Stimulated activated CD8-positive, alpha-beta memory T cell treated with anti-CD3 and anti-CD28 coated beads, Interleukin-7, amount 100 ng/mL, for 24 hours (primary cell): ENCODE measurements at places on chromosomes 11 and 22.

- DNase-seq: no peak
Observed at GRCh38 chr11:37465221-37465620, 867.2 kb upstream of the RAG2 start.

DNA sequence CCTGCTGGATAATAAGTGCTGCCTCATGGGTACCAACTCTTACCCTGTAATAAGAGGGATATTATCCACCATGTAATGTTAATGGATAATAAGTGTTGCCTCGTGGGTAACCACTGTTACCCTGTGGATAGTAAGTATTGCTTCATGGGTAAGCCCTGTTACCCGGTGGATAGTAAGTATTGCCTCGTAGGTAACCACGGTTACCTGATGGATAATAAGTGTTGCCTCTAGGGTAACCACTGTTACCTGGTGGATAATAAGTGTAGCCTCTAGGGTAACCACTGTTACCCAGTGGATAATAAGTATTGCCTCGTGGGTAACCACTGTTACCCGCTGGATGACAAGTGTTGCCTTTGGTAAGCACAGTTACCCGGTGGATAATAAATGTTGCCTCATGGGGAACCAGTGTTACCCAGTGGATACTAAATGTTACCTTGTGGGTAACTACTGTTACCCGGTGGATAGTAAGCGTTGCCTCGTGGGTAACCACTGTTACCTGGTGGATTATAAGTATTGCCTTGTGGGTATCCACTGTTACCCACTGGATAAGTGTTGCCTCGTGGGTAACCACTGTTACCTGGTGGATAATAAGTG lies 18.6 kb upstream of the NXPE4 start:
- DNase-seq: no peak

DNA sequence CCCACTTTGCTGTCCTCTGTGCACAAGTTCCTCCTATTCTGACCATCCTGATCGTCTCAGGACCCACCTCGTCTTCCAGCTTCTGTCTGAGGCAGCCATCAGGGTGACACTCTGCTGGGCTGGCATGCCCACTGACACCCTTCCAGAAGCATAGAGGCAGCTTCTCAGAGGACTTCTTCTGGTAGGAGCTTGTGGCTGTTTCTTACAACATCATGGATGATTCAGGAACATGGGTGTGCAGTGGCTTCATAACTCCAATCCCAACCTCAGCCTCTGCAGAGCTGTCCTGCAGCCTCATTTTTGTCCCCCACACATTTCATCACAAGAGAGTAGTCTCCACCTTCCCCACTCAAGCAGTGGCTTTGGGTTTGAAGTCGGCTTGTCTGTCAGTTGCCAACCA lies 20.9 kb upstream of the CTR9 start:
- DNase-seq: no peak

- no peak for DNase-seq
Observed at GRCh38 chr11:8218840-8219239, 44.8 kb downstream of the LMO1 start.

GRCh38 chr11:30025396-30026139 lies 8.7 kb upstream of the KCNA4 start:
- no peak for DNase-seq

DNA sequence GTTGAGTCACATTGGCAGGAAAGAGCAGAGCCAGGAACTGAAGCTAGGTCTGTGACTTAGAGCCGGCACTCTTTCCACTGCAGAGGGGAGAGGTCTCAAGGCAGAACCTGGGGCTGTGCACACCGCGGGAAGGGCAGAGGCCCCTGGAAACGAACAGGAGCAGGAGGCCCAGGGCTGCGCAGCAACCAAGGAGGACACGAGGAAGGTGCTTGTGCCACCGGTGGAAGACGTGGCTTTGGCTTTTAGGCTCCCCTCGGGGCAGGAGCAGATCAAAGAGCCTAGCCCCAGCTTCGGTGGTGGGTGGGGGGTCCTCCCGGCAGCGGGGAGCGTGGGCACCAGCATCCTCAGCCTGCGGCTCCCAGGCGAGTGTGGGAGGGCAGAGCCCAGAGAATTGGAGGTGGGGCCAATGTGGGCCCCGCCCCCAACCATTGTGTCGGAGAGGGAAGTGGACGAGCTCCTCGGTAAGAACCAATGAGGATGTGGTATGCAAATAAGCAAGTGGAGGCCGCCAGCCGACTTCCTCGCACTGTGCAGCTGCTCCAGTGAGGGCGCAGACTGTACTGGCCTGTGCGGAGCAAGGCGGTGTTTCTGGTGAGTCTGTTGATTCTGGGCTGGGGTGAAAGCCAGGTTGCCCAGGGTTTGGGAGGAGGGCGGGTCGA lies at the start of gene CCDC116:
Gene CCDC116 (plus strand): TSS at position 524 of the 659 bp plus-strand sequence. CDS start 422 bp downstream, outside the sequence.
- peak; percentile 36 for DNase-seq

GRCh38 chr11:35487532-35488078 lies 37.8 kb downstream of the PAMR1 start:
- no peak for DNase-seq

- no peak for DNase-seq
Observed at GRCh38 chr11:22392561-22392960, 54.4 kb downstream of the SLC17A6 start.

- peak; percentile 38 for DNase-seq
Observed at GRCh38 chr11:2892215-2892966, 6.8 kb upstream of the CDKN1C start.

GRCh38 chr22:26323013-26323412 lies 106.0 kb upstream of the ASPHD2 start:
- no peak for DNase-seq

DNA sequence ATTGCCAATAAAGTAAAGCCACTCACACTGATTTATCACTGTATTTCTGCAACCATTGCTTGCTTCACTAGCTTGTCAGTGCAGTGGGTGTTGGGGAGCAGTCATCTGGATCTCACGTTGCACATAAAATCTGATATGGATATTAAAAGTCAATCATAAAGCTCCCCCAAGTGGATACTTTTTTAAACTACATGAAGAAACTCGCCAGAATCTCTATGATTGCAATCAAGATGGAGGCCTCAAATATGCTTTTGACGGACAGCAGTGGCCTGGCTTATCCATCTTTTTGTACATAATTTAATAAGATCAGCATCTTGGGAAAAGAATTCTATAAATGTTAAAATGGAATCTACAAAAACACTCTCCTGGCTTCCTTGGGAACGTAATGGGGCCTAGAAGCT lies 137.7 kb downstream of the WT1 start:
- no peak for DNase-seq

GRCh38 chr11:75509020-75509720 lies 16.6 kb downstream of the GDPD5 start:
- no peak for DNase-seq

DNA sequence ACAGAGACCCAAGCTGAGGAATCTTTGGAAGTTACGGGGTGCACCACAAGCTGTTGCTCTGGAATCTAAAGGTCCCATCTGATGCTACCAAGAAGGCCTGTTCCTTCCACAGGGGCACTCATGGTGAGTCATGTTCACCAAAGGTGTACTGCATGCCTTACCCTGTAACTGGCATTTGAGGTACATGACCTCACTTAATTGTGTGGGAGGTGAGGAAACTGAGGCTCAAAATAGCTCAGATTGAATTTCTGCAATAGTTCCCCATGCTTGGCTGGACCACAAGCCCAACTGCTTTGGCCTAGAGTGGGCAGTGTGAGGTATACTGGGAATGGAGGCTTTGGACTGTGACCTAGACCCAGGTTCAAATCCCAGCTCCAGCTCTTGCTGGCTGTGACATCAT lies 8.2 kb downstream of the MTFP1 start:
- DNase-seq: no peak

GRCh38 chr11:74949753-74950137 lies 679 bp downstream of the SPCS2 start:
- DNase-seq: no peak

DNA sequence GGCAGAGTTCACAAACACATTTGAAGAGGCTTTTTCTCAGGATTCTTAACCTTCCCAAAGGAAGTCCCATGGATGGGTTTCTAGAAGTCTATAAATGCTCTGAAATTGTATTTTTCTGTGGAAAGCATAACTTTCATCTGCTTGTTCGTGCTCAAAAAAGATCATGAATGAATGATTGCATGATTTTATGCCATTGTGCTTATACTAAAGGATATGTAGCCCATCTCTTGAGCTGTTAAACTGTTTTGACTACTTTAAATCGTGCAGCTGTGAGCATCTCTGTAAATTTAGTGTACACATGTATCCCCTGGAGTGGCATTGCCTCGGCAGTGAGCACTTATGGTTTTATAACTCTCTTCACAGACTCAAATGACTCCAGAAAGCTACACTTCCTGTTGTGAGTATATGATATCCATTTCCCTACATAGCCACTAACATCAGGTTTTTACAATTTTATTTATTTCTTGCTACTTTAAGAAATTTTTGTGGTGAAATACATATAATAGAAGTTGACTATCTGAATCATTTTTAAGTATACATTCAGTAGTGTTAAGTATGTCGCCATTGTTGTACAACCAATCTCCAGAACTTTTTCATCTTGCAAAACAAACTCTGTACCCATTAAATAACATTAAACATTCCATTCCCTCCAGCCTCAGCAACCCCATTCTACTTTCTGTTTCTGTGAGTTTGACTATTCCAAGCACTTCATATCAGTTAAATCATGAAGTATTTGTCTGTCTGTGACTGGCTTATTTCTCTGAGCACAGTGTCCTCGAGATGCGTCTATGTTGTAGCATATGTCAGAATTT lies 8.0 kb downstream of the NEAT1 start:
- DNase-seq: no peak

GRCh38 chr22:48090332-48090672 lies 1327.9 kb downstream of the TBC1D22A start:
- no peak for DNase-seq

GRCh38 chr11:130904380-130904779 lies 11.9 kb downstream of the SNX19 start:
- DNase-seq: no peak

DNA sequence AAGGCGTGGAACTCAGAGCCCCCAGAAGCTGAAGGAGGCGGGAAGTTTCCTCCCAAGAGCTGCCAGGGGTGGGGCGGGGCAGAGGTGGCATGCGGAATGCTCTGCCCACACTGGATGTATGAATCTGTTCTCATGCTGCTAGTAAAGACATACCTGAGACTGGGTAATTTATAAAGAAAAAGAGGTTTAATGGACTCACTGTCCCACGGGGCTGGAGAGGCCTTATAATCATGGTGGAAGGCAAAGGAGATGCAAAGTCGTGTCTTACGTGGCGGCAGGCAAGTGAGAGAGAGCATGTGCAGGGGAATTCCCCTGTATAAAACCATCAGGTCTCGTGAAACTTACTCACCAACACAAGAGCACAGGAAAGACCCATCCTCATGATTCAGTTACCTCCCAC lies 57.6 kb downstream of the SMIM38 start:
- no peak for DNase-seq

DNA sequence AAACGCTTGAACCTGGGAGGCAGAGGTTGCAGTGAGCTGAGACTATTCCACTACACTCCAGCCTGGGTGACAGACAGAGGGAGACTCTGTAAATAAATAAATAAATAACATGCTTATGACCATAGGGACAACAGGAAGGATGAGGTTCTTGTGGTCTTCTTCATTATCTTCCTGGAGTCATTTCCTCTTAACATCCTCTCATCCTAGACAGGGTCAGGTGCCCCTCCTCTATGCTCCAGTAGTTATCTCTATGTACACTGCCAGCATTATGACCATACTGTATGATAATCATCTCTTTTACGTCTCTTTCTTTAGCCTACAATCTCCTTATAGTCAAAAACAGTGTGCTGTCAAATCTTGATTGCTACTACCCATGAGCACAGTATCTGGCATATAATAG lies 17.7 kb downstream of the RAB30 start:
- no peak for DNase-seq

- no peak for DNase-seq
Observed at GRCh38 chr11:59754494-59754858, 700 bp upstream of the STX3 start.

GRCh38 chr11:119650251-119650650 lies 78.7 kb downstream of the NECTIN1 start:
- DNase-seq: no peak

DNA sequence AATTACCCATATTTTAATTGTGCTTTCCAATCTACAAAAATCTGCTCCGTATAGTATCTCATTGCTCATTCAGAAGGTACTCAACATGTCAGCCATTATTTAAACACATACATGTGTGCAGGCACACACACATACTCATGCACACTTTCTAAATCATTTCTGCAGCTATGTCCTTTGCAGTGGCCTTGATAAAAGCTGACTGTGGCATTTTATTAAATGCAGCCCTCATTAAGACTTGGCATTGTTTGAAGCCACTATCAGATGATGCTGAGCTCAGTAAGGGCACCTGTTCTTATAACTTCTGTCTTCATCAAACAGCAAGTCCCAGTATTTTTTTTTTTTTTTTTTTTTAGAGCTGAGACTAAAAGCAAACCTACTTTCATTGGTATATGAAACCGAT lies 1071.9 kb upstream of the CCDC90B start:
- no peak for DNase-seq

GRCh38 chr11:47056261-47056915 lies 119.8 kb downstream of the CSTPP1 start:
- DNase-seq: no peak

DNA sequence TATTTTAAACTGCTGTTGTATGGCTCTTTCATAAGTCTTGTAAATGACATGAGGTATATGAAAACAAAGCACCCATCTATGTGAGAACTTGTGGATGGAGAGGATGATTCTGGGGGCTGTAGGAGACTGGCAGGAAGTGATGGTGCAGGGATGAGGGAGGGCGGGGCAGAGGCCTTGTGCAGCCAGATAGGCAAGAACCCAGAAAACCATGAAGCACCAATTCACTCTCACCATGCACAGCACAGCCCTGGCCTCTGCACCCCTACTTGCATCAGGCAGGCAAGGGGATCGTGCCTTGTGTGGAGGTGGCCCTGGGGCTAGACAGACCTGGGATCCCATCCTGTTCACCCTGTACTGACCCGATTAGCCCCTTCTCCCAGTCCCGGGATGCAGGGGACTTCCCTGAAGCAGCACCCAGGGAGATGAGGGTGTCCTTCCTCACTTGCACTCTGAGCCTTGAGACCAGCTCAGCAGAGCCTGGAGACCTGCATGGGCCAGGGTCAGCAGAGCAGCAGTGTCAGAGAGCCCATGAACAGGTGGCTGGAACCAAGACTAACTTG lies 85.5 kb downstream of the MORC2 start:
- DNase-seq: no peak
